ENCODE measurements at places on chromosomes 2 and 18. TPM values are rescaled to one million over a fixed set of nuclear protein-coding genes. Genes with fewer than 3 reads are reported as not detected.

The CYB5A gene
- 27.1 TPM for total RNA-seq

The KCNS3 gene
- not detected for total RNA-seq

The SPP2 gene
- total RNA-seq, result not detected

The CAPN14 gene
- 0.33 TPM for total RNA-seq

The ZNF516 gene
- 2.0 TPM for total RNA-seq

All from activated CD8-positive, alpha-beta memory T cell treated with anti-CD3 and anti-CD28 coated beads, Interleukin-2, amount 10 ng/mL, durations not matched to agents 7 days and 5 days (primary cell).